Tracheal epithelial cell (primary cell): ENCODE measurements at places on chromosomes 6 and 20. TPM values are rescaled to one million over a fixed set of nuclear protein-coding genes. Genes with fewer than 3 reads are reported as not detected.

Gene C2
- 0.96 and 2.1 TPM in 2 replicates for total RNA-seq

Gene CRYBG1
- total RNA-seq: 46.5 and 81.6 TPM in 2 replicates

Gene ZNF184
- 4.8 and 5.3 TPM in 2 replicates for total RNA-seq

Gene SNAP25
- total RNA-seq: not detected in 2 replicates

Gene ZBTB24
- total RNA-seq: 5.8 and 7.7 TPM in 2 replicates

Gene SOBP
- total RNA-seq: 0.21 and 0.24 TPM in 2 replicates

Gene CTCFL
- total RNA-seq: not detected in 2 replicates

Gene GJA10
- not detected in 2 replicates for total RNA-seq

Gene PSORS1C2
- not detected in 2 replicates for total RNA-seq

Gene CALHM4
- not detected in 2 replicates for total RNA-seq

Gene C6orf52
- 0.96 and 1.3 TPM in 2 replicates for total RNA-seq

Gene KIF13A
- total RNA-seq: 28.9 and 36.0 TPM in 2 replicates

Gene SIGLEC1
- not detected in 2 replicates for total RNA-seq
